Activated naive CD8-positive, alpha-beta T cell treated with anti-CD3 and anti-CD28 coated beads, Interleukin-2, amount 10 ng/mL, durations not matched to agents 7 days and 5 days (primary cell): ENCODE measurements at places on chromosomes 5 and 9. TPM values are rescaled to one million over a fixed set of nuclear protein-coding genes. Genes with fewer than 3 reads are reported as not detected.

Gene AJM1
- 6.6 TPM for total RNA-seq

Gene NXNL2
- total RNA-seq = not detected

Gene ISL1
- not detected for total RNA-seq

Gene NME5
- not detected for total RNA-seq

Gene ITK
- 313 TPM for total RNA-seq

Gene CBY3
- not detected for total RNA-seq

Gene CCNO
- not detected for total RNA-seq

Gene PCDHGB7
- 0.11 TPM for total RNA-seq
